Non-pigmented ciliary epithelial cell (primary cell): ENCODE measurements at places on chromosomes 11 and 22.

GRCh38 chr11:57405271-57405860 is 14.9 kb upstream of the PRG2 start:
- no peak for DNase-seq

DNA sequence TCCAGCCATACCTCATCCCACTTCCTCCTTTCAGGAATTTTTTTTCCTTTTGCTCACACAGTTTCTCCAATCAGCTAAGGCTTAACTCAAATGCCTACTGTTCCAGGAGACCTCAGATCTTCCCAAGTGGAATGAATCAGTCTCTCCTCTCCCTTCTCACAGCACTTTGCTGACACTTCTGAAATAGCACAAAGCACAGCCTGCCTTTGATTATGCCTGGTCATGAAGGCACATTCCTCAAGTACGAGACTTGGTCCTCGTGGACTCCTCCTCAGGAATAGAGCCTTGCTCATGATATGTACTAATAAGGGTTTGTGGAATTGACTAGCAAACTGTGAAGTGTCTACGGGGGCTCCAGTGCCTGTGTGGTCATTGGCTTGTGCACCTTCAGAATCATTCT is 176.7 kb upstream of the TENM4 start:
- DNase-seq: no peak

DNA sequence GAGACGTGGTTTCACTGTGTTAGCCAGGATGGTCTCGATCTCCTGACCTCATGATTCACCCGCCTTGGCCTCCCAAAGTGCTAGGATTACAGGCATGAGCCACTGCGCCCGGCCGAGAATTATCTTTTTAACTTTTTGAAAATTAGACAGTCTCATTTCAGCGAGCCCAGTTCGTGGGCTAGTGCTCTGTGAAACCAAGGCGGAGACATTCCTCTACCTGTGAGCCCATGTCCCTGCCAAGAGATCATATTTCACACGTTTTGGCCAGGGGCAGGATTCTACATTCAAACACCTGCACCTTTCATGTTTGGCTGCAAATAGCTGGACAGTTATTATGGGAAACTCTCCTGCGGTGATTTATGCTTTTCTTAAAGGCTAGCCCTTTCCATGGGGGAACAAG is 60.3 kb downstream of the IRAG1 start:
- DNase-seq: no peak

DNA sequence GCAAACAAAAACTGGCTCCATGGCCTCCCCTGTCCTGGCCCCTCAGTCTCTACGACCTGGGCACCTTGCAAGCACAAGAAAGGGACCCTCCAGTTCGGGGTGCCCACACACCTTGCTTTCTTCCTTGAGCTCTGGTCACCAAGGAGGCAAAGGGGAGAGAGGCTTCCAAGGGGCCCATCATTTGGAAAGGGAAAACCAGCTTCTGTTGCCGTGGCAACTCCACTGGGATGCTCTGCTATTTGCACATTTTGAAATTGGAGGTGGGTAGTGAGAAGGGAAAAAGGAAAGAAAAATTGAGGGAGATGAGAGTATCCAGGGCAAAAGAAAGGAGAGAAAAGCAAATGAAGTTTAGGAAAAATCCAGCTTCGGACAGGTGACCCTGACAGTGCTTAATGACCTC is 388.4 kb downstream of the SHANK2 start:
- DNase-seq: no peak

DNA sequence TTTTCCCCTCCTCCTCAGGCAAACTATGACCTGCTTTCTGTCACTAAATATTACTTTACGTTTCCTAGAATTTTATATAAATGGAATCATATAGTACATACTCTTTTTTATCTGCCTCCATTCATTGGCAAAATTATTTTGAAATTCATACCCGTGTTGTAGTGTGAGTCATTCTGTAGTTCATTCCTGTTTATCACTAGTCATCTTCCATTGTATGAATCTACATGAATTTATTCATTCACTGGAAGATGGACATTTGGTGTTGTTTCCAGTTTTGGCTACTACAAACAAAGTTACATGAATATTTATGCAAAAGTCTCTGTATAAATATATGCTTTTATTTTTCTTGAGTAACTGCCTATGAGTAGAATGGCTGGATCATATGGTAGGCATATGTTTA is 60.7 kb upstream of the OPCML start:
- no peak for DNase-seq

DNA sequence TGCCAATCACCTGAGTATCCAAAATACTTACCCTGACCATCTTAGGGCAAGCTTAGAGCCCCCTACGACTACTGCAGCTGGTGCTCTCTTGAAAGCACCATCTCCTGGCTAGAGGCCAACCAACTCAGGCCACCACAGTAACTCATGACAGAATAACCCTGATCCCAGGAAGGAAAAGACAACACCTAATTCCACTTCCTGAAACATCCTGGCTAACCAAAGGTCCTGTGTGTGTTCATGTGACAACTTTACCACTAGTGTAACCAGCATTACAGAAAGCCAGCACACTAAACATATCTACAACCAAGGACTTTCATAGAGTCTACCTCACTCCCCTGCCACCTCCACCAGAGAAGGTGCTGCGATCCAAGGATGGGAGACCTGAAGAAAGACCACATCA is 17.4 kb upstream of the TMEM45B start:
- no peak for DNase-seq
